ENCODE measurements at places on chromosomes 5 and 9.

DNA sequence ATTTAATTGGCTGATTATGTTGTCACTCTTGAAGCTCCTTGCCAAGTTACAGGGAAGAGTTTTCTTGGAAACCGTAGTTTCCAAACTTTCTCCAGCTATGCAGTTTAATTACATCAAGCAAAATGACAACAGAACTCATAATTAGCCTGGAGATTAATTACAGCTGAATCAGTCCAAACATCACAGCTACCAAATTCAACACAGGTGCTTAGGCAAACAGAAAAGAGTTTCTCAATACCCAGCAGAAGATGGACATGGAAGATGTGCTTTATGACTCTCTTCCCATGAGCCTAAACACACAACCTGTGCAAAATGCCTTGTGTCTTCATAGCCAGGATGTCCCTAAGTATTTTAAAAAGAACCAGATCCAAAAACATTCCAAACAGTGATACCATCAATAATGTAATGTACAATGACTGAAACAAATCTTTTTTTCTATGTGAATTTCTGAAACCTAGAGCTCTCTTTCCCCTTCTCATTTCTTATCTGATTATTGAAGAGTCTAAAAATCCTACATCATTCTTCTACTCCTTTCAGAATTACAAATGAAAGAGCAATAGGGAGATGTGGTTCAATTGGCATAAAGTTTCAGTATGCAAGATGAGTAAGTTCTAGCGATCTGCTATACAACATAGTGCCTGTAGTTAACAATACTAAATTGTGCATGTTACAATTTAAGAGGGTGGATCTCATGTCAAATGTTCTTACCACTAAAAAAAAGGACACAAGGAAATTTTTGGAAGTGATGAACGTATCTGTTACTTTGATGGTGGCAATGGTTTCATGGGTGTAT lies 124.3 kb downstream of the RASEF start:
- DNase-seq = no peak

DNA sequence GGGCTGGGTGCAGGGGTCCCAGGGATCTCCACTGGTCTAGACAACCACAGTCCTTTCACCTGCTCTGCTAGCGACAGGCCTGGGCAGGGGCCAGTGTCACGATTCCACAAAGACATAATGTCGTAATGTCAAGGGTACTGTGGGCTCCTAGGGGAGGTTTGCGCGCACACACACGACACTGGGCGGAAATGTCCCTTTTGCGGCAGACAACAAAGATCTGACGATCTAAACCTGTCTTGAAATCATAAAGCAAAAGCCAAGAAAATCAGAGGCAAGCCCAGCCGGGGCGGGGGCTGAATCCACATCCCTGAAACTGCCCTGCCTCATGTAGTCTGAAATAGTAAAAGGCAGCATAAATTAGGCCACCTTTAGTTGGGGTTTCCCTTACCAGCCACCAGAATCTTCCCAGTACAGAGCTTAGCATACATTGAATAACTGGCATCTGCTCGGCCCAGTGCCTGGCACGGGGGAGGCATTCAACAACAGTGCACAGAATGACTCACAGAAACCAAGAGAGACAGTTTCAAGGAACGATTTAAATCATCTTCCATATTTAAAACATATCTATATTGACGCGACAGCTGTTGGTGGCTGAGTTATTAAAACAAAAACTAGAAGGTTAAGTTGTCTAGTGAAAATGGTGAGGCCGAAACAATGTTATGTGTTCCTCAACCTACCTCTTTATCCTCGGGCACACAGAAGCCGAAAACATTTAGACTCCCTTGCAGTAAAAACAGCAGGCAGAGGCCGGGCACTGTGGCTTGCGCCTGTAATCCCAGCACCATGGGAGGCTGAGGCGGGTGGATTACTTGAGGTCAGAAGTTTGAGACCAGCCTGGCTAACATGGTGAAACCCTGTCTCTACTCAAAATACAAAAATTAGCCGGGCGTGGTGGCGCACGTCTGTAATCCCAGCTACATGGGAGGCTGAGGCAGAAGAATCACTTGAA lies 151.0 kb downstream of the MYO10 start:
- no peak for DNase-seq

DNA sequence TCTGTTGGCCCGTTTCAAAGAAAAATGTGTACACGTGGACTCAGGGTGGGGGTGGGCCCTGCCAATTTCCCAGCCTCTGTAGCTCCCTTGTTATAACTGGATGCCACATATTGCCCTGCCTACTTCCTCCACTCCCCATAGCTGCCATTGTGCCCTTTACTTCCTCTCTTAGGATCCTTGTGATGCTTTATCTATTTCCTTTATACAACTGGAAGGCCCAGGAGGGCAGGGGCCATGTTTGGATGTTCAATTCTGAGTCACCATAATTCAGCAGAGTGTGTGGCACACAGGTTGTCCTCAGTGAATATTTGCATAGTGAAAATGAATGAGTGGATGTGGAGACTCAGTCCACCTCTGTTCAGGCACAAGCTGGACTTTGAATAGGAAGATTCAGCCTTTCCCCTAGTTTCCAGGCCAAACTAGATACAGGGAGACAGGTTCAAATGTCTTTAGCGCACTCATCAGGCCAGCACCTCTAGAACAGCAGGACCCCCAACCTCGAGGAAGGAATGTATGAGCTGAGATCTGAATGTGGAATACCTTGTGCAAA lies 10.6 kb upstream of the FEM1C start:
- DNase-seq = no peak

DNA sequence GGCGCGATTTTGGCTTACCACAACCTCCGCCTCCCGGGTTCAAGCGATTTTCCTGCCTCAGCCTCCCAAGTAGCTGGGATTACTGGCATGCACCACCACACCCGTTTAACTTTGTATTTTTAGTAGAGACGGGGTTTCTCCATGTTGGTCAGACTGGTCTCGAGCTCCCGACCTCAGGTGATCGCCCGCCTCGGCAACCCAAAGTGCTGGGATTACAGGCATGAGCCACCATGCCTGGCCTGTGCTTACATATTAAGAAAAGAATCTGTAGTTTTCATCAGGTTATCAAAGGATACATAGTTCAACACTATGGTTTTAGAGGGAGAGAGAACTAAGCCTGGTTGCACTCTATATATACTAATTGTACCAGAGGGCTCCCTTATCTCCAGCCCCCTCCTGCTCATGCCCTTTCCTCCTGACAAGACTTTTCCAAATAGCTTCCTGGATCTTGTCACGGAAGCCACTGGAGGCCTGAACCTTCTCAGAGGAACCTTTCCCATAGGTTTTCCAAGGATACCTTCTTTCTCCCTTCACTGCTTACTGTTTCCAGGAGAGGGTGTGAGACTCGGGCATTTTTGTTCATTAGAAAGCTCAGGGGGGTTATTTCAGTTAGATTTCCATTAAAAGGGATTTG lies 53.1 kb downstream of the SLC44A1 start:
- DNase-seq = no peak

GRCh38 chr5:131466171-131466766 lies 168.8 kb downstream of the RAPGEF6 start:
- no peak for DNase-seq

DNA sequence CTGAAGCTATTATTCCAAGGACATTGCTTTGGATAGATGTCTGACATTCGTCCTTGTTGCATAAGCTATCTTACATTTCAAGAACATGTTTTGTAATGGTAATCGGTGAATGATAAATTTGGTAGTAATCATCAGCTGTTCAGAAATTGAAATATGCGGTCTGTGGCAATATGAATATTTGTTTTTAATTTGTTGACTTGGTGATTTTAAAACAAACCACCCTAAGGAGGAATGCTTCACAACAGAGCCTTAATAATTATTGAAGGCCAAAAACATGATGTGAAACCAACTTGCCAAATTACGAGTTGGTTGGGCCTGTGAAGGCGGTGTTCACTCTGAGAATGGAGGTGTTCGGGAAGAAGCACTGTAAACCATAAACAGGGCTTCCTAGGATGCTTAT lies 149.7 kb upstream of the TUT7 start:
- no peak for DNase-seq

DNA sequence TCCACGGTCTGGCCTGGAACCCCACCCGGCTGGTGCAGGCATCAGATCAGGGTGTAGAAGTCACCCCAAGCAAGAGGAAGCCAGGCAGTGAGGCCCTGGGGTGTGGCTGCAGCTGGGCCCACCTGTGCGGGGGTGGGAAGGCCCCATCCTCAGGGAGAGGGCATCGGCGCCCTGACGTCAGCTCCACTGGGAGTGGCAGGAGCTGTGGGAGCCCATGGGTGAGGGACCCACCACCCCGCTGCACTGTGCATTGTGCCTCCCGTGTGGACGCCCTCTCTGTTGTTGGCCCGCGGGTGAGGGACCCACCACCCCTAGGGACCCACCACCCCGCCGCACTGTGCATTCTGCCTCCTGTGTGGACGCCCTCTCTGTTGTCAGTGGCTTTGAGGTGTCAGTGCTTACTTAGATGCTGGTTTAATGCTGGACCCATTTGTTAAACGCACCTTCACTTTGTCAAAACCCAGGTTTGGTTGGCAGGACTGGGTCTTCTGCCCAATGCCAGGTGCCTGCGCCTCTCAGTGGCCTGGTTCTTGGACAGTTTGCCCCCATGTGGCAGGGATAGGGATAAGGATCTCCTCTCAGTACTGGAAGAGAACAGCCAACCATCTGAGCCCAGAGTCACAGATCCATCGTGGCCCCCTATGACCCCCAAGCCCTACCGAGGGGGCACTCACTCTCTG lies 6.9 kb upstream of the EXOC3 start:
- DNase-seq = no peak

DNA sequence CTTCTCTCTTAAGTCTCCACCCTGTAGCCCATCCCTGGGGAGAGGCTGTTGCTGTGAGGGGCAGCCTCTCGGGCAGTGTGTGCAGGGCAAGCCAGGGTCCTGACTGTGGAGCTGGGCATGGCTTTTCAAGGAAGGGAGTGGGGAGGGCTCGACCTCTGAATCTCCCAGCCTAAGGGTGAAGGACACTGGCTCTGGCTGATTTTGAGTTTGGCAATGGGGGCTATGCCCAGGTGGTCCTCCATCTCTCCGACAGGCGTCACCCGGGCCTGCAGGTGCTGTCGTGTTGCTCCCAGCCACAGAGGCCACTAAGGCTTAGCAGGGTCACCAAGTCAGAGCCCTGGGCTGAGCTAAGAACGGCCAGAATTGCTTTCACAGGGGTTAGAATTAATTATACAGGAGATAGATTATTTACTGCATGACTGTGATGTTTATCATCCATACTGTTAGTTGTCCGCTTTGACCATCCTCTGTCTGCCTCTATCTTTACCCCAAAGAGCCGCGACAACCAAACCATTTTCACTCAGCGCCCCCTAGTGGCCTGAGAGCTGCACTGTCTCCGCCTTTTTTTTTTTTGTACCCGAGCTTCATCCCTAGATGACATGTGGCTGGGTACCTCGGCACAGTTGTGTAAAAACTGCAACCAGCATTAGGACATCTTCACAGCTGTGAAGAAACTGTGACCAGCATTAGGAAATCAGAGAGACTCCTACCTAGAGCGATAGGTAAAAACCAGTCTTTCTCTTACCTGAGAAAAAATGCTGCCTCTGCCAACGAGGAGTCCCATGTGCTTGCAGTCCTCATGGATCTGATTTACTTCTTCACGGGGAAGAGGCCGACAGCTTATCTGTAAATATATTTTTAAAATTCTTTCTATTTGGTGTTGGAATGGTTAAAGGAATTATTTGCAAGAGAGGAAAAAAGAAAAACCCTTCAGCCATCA lies 44.5 kb downstream of the AGXT2 start:
- DNase-seq = peak; percentile 30

DNA sequence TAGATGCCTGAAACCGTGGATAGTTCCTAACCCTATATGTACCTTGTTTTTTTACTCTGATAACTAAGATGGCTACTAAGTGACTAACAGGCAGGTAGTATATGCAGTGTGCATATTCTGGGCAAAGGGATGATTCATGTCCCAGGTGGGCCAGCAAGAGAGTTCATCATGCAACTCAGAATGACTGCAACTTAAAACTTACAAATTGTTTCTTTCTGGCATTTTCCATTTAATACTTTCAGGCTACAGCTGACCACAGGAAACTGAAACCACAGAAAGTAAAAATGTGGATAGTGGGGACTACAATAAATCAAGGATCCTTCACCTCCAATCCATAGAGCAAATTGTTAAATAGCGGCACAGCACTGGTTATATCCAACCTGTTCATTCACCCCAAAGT lies 30.7 kb upstream of the VCAN start:
- no peak for DNase-seq

GRCh38 chr5:88142636-88142885 lies 126.1 kb downstream of the TMEM161B start:
- no peak for DNase-seq

DNA sequence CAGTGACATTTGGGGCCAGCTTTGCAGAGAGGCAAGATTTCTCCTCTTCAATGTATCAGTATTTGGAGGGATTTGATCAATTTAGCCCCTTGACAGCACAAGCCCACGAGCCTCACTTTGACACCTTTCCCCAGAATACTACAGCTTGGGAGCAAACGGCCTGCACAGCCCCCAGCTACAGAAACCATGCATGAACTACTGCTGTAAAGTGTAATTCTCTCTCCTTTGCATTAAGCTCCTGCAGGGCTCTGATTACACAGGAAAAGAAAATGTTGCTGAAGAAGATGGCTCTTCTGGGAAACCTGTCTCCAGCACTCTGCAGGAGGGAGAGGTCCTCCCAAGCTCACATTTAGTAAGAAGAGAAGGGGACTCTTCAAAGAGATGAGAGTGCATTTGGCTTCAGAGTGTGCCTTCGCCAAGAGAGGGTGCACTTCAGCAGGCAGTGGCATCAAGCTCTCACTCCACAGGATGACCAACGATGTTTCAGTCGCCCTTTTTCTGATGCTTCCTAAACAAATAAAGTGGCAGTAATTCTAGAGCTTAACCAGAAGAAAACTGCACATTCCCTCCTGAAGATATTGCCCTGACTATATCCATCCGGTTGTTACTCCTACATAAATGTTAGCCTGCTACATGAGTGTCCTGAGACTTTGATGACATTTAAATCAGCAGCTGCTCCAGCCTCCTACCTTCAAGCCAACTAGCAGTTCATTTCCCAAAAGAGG lies 272.2 kb downstream of the AUH start:
- peak; percentile 30 for DNase-seq

DNA sequence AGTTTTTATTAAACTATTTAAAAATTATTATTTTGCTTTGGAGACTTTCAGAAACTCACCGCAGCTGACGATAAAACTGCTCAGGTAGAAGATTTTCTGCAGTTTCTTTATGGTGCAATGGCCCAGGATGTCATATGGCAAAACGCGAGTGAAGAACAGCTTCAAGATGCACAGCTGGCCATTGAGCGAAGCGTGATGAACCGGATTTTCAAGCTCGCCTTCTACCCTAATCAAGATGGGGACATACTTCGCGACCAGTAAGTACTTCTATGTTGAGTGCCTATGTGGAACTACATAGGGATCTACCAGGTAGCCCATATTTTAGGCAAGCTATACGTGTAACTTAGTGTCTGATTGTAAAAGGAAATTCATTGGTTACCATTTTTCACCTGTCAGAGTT lies 94.0 kb downstream of the GAPVD1 start:
- no peak for DNase-seq
